ENCODE measurements at places on chromosomes 1 and 21. TPM values are rescaled to one million over a fixed set of nuclear protein-coding genes. Genes with fewer than 3 reads are reported as not detected.

GRCh38 chr1:50047916-50048694 lies 24.4 kb upstream of the AGBL4 start:
- H3K27ac ChIP-seq, result no peak overlapping the region
- no peaks in the 10 kb centered on the region for H3K4me1 ChIP-seq
- peak overlapping the region; percentile 47 for H3K4me3 ChIP-seq

DNA sequence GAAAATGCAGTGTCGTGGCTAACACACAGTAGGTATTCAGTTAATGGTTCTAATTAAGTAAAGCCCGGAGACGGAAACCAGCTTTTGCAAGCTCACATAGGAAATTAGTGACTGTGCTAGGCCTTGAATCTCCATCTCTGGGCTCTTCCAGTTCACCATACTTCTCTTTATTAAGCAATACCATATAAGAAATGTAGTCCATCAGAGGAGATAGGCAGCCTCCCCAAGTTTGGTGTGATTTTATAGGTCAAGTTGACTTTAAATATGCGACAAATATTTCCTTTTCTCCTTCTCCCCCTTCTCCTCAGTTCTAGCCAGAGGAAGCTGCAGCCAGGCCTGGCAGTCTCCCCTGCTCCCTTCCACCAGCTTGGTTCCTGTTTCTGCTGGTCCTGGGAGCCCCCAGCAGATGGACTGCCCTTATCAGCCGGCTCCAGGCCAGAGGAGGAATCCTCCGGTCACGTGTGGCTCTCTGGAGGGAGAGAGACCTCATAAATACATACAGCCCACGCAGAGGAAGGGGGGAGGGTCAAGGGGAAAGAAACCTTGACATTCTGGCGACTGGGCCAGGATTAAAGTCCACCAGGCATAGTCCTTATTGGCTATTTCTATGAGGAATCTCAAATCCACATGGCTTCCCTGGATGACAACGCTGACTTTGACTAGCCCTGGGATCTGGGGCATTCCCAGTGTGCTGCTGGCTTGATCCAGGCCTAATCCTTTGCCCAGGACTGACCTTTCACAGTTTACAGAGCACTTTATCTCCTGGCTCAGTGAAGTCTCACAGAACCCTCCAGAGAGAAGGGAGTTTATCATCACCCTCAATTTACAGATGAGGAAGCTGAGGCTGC lies 115.1 kb upstream of the JUN start:
- H3K36me3 ChIP-seq, result no peaks in the 10 kb centered on the region
- no peak for DNase-seq
- H3K4me3 ChIP-seq, result no peak overlapping the region
- H3K27me3 ChIP-seq, result peaks cover 5% of the 10 kb centered on the region

GRCh38 chr1:75616436-75617433 lies 5.8 kb upstream of the SLC44A5 start:
- peaks cover 17% of the 10 kb centered on the region for H3K4me1 ChIP-seq
- peak overlapping the region; percentile 52 for H3K4me3 ChIP-seq
- H3K36me3 ChIP-seq, result peaks cover 2% of the 10 kb centered on the region
- DNase-seq, result no peak
- peaks cover 89% of the 10 kb centered on the region for H3K27me3 ChIP-seq

GRCh38 chr1:166063701-166064100 lies 103.1 kb downstream of the FAM78B start:
- H3K4me3 ChIP-seq, result no peak overlapping the region
- H3K27ac ChIP-seq, result no peak overlapping the region
- DNase-seq, result no peak
- H3K36me3 ChIP-seq, result no peaks in the 10 kb centered on the region
- H3K27me3 ChIP-seq, result peaks cover 8% of the 10 kb centered on the region

GRCh38 chr1:39701049-39701439 lies 9.8 kb upstream of the HPCAL4 start:
- DNase-seq, result no peak
- no peaks in the 10 kb centered on the region for H3K4me1 ChIP-seq
- no peak overlapping the region for H3K27ac ChIP-seq
- H3K4me3 ChIP-seq, result no peak overlapping the region
- H3K27me3 ChIP-seq, result peaks cover 24% of the 10 kb centered on the region

- H3K4me3 ChIP-seq, result no peak overlapping the region
- H3K27ac ChIP-seq, result no peak overlapping the region
- H3K36me3 ChIP-seq, result peaks cover 2% of the 10 kb centered on the region
- no peaks in the 10 kb centered on the region for H3K4me1 ChIP-seq
- H3K27me3 ChIP-seq, result no peaks in the 10 kb centered on the region
Observed at GRCh38 chr21:23217597-23217996, 2219.4 kb downstream of the NCAM2 start.

SH3D21 gene
- 8.1 TPM for total RNA-seq

NASP gene
- total RNA-seq, result 241 TPM

OR2G6 gene
- not detected for total RNA-seq

CFAP74 gene
- total RNA-seq, result not detected

UTS2 gene
- not detected for total RNA-seq

Measured in activated T-cell treated with anti-CD3 and anti-CD28 coated beads, Interleukin-2, amount 50 U/mL, for 72 hours (primary cell).